ENCODE measurements at places on chromosomes 6 and 20. TPM values are rescaled to one million over a fixed set of nuclear protein-coding genes. Genes with fewer than 3 reads are reported as not detected.
A peak's percentile ranks its signal among the peaks of the same experiment; 100 is the strongest.

DNA sequence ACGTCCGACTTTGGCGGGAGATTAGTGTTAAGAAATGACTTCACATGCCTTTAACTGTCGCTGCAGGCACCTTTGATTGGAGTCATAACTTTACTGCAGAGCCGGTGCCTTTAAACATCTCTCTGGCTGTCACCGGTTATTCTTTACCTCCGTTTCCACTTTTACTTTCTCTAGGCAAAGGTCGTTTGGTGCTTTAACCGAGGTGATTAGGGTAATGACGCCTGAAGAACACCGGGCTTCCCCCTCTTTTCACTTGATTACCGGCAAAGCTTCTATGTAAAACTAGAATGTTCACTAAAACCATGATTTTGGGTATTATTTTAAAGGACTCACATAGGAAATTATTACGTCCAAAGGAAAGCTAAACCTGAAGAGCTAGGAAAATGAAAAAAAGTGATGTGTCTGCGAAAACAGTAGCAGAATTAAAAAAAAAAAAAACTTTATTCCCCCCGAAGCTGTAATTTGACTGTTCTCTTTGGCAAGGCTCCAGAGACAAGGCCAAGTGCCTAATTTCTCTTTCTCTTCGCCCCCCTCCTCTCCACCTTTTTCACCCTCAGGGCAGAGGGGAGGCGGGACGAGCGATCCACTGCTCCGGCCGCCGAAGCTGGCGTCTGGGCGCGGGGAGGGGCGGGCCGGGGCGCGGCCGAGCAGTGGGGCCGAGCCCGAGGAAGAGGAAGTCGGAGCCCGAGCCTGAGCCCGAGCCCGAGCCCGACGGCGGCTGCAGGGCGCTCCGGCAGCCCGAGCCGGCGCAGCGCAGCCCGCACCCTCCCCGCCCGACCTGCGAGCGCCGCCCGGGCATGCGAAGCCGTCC, at the start of gene PLEKHG1:
Gene PLEKHG1 (plus strand): TSS at position 687 of the 811 bp plus-strand sequence. CDS start 133,797 bp downstream, outside the sequence.
- DNase-seq: peak; percentile 22

DNA sequence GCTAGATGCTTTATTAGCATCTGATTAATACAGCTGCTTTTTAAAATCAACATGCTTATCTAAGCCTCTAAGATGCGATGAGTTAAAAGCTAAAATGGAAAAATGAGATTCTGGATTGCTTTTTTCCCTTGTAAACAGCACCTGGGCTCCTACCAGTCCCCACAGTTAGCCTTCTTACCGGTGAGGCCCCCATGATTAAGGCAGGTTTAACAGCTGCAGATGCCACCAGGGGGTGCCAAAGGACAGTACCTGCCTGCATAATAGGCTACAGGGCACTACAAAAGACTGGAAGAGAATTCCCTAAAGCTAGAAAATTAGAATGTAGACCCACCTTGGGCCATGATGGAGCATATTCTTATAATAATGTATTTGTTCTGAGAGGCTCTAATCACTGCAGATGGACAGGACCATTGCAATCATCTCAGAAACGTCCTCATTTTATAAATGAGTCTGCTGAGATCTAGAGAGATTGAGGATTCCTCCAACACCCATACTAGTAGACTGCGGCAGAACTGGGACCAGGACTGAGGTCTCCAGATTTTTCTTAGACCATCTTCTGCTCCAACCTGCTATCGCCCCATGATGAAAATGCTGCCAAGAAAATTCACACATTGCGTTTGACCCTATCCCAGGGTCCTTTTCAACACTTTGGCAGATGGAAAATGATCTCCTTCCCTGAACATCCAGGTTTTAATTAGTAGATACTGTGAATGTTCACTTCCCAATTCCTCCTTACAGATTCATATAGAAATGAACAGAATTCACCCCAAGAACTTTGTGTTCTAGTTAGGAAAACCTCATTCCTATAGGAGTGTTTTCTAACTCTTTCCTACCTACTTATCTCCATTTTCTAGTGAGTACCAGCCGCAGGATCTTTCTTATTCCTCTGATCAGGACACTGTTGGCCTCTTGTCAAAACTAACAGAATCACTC, 148.8 kb downstream of the RPS12 start:
- DNase-seq: peak; percentile 6

DNA sequence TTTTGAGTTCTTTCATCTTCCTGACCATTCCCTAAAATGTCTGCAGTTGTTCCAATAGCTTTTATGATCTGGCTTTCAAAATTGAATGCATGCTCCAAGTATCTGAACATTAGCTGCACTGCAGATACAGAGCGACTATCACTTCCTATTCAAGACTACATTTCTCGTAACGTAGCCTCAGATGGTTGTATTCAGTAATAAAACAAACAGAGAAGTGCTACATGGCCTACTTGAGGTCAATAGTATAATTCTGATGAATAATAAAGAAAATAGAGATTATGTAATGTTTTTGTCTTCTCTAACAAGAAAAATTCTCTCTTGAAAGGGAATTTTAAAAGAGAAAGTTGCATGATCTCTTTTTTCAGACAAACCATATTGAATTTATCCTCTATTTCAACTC, 333.9 kb upstream of the IRAK1BP1 start:
- DNase-seq: no peak

Gene CAGE1
- polyA plus RNA-seq: not detected

Gene TREML2
- 1.8 TPM for polyA plus RNA-seq

- DNase-seq: no peak
Measured at GRCh38 chr6:73964241-73964854, 268.3 kb downstream of the CD109 start.

GRCh38 chr20:47187450-47188195, 168.9 kb downstream of the ZMYND8 start:
- DNase-seq: peak; percentile 15

GRCh38 chr20:14470231-14470899, 133.0 kb upstream of the FLRT3 start:
- DNase-seq: no peak

GRCh38 chr6:23403460-23403859, 722.6 kb upstream of the NRSN1 start:
- no peak for DNase-seq

Measured in naive thymus-derived CD4-positive, alpha-beta T cell (primary cell).